ENCODE measurements at places on chromosomes 11 and 22.

GRCh38 chr11:129613071-129613470 is 202.6 kb upstream of the TMEM45B start:
- DNase-seq = no peak

DNA sequence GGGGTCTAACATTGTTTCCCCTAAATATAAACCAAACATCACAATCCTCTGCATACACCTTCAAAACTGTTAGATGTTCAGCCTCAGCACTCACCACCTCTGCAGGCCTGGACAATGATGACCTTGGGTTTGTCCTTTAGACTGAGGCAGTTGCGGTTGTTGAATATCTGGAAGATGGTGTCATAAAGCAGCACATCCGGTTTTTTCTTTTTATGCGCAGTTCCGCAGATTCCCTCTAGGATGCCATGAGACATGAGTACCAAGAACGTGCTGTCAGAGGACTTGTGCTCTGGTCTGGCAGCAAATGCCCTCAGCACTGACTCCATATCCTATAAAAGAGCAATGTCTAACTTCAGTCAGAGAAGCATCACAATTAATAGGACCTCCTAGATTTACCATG is 22.8 kb downstream of the CASP5 start:
- DNase-seq = no peak

- DNase-seq = no peak
Observed at GRCh38 chr11:92980312-92980711, 10.9 kb downstream of the MTNR1B start.

GRCh38 chr11:123203471-123203870 is 8.4 kb upstream of the CLMP start:
- DNase-seq = no peak

- no peak for DNase-seq
Observed at GRCh38 chr22:17928391-17928790, 96.0 kb downstream of the MICAL3 start.

GRCh38 chr22:18997925-18998315 is 61.8 kb upstream of the PRODH start:
- DNase-seq = no peak

DNA sequence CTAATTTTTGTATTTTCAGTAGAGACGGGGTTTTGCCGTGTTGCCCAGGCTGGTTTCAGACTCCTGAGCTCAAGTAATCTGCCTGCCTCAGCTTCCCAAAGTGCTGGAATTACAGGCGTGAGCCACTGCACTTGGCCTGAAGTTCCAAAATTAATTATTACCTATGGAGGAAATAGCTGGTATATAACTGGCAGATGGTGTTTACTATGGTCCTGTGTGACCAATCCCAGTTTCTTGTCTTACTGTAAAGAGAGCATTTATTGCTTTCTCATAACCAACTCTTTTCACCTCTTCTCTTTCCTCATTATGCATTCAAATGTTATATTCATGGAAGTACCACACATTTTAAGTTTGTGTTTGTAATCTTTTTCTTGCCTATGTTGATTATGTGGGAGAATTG is 24.2 kb upstream of the ACAT1 start:
- no peak for DNase-seq
